Esophagus muscularis mucosa (tissue), 4 donors: ENCODE measurements at places on chromosomes 3 and 15. TPM values are rescaled to one million over a fixed set of nuclear protein-coding genes. Genes with fewer than 3 reads are reported as not detected.

- no peaks in the 10 kb centered on the region for H3K4me1 ChIP-seq
- no peak for DNase-seq
- H3K36me3 ChIP-seq: no peaks in the 10 kb centered on the region
- no peak overlapping the region for H3K4me3 ChIP-seq
- H3K27me3 ChIP-seq: no peaks in the 10 kb centered on the region
Observed at GRCh38 chr3:11915621-11916424, 69.1 kb upstream of the TAMM41 start.

Gene IL17RB
- total RNA-seq: 0.63 TPM

- DNase-seq: no peak
- peaks cover 8% of the 10 kb centered on the region for H3K36me3 ChIP-seq
- peaks cover 30% of the 10 kb centered on the region for H3K4me1 ChIP-seq
Observed at GRCh38 chr3:50275996-50276761, 2.7 kb upstream of the LSMEM2 start.

Gene PTH1R
- 2.1 TPM for total RNA-seq

Gene CHRNB4
- 0.26 TPM for total RNA-seq

Gene SERF2
- total RNA-seq: 811 TPM

- H3K4me3 ChIP-seq: no peak overlapping the region
- peaks cover 11% of the 10 kb centered on the region for H3K4me1 ChIP-seq
- H3K27ac ChIP-seq: no peak overlapping the region
- DNase-seq: no peak
- H3K27me3 ChIP-seq: no peaks in the 10 kb centered on the region
- no peaks in the 10 kb centered on the region for H3K36me3 ChIP-seq
Observed at GRCh38 chr3:174959556-174960065, 100.5 kb downstream of the NAALADL2 start.

DNA sequence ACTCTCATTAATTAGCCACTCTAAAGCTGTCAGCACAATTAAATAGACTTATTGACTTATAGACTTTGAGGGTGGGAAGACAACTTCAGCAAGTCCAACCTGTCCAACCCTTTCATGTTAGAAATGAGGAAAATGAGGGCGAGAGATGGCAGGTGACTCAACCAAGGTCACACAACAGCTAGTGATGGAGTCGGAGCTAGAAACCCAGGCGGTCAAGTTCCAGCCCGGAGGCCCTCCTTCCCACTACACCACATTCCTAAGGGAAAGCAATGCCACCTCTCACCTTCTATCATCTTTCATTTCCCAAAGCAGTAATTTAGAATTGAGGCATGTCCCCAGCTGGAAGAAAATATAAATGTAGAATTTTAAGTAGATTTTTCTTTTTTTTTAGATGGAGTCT lies 28.7 kb downstream of the SEMA5B start:
- peaks cover under 1% of the 10 kb centered on the region for H3K4me1 ChIP-seq
- no peaks in the 10 kb centered on the region for H3K27me3 ChIP-seq
- no peak overlapping the region for H3K4me3 ChIP-seq

- peaks cover 33% of the 10 kb centered on the region for H3K4me1 ChIP-seq
- H3K27ac ChIP-seq: no peak overlapping the region
- peak; percentile 66 for DNase-seq
- no peak overlapping the region for H3K4me3 ChIP-seq
Observed at GRCh38 chr3:120569222-120570057, 26.7 kb upstream of the NDUFB4 start.

DNA sequence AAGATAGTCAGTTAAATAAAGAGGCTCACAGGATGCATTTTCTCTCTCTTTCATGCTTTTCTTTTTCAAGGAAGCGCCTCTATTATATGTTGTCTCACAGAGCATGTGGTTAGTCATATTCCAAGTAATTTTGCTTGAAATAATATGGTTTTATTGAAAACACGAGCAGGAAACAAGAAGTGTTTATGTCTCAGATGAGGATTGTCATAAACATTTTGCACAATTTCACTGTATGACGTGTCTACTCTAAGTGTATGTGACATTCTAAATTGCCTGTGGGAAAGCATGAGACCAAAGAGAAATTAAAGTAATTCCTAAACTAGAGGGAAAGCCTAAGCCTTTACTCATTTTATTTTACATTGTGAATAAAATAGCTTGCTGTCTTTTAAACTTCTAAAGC lies 818.6 kb downstream of the EPHA3 start:
- no peaks in the 10 kb centered on the region for H3K36me3 ChIP-seq
- DNase-seq: no peak
- H3K27ac ChIP-seq: no peak overlapping the region
- H3K4me1 ChIP-seq: peaks cover 9% of the 10 kb centered on the region
- no peak overlapping the region for H3K4me3 ChIP-seq

- H3K4me3 ChIP-seq: no peak overlapping the region
- peaks cover 26% of the 10 kb centered on the region for H3K4me1 ChIP-seq
- no peak overlapping the region for H3K27ac ChIP-seq
- H3K36me3 ChIP-seq: no peaks in the 10 kb centered on the region
- peaks cover 8% of the 10 kb centered on the region for H3K27me3 ChIP-seq
Observed at GRCh38 chr15:101455291-101456025, 34.0 kb downstream of the PCSK6 start.

DNA sequence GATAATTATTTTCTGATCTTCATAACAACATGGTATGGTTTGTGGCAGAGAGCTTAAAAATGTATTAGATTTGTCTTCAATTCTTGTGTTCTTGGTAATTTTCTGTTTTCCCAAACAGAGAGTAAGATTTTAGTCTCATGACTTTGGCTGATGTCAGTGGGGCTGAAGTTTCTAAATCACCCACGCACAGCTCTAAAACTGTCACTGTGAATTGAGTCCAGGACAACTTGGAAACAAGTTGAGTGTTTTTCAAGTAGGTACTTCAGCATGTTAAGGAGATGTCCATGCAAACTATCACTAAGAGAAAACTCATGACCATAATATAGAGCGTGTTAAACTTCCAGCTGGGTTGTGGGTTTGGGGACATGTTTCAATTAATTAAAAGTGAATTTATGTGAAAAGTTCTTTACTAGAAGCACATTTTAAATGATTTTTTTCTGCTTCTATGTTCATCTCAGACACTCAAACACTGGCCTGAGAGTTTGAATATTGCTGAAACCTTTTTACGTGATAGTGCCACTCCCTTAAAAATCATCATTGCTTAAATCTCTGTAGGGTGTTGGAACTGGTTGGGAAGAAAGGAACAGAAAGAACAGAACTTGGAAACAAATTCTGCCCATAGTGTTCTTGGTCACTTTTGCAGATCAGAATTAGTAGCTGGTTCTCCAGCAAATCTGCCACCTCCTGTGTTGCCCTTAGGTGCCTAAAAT lies 89.8 kb downstream of the KLHL25 start:
- H3K4me1 ChIP-seq: peaks cover 74% of the 10 kb centered on the region
- no peak for DNase-seq
- H3K27me3 ChIP-seq: no peaks in the 10 kb centered on the region
- peak overlapping the region; percentile 79 for H3K27ac ChIP-seq
- no peak overlapping the region for H3K4me3 ChIP-seq

DNA sequence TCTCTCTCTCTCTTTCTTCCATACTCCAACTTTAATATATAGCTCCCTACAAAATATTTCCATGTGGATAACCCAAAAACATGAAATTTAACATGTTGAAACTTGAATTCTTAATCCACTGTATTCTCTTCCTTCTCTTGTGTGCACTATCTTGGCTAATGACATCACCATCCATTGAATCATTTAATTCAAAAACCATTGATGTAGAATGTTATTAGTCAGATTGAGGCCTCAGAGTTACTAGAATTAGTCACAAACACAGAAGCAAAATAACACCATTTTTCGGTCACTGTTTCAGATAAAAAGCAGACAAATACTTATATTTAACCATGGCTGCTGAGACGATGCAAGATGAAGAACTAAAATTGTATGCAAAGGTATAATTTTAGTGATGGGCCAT lies 256.9 kb upstream of the LRRC3B start:
- DNase-seq: no peak
- H3K27ac ChIP-seq: no peak overlapping the region
- H3K36me3 ChIP-seq: no peaks in the 10 kb centered on the region
- H3K4me1 ChIP-seq: no peaks in the 10 kb centered on the region
- H3K4me3 ChIP-seq: no peak overlapping the region
- H3K27me3 ChIP-seq: no peaks in the 10 kb centered on the region

- H3K4me3 ChIP-seq: no peak overlapping the region
- no peaks in the 10 kb centered on the region for H3K27me3 ChIP-seq
- H3K27ac ChIP-seq: no peak overlapping the region
- H3K36me3 ChIP-seq: no peaks in the 10 kb centered on the region
- DNase-seq: peak; percentile 66
Observed at GRCh38 chr3:139110072-139110830, 65.6 kb upstream of the PRR23C start.
